ENCODE measurements at places on chromosomes 13 and 19.

DNA sequence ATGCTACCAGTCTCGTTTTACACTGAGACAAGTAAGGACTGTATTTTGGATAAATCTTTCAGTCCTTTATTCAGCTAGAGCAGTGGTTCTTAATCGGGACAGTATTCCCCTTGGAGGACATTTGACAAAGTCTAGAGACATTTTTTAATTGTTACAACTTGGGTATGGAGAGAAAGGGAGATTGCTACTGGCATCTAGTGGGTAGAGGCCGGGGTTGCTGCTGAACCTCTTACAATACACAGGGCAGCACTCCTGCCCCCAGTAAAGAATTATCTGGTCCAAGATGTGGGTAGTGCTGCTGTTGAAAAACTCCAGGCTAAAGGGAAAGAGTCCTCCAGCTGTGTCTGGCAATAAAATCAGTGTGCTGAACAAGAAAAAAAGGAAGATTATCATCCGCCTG lies 334.8 kb downstream of the SLC7A1 start:
- no peak for DNase-seq

DNA sequence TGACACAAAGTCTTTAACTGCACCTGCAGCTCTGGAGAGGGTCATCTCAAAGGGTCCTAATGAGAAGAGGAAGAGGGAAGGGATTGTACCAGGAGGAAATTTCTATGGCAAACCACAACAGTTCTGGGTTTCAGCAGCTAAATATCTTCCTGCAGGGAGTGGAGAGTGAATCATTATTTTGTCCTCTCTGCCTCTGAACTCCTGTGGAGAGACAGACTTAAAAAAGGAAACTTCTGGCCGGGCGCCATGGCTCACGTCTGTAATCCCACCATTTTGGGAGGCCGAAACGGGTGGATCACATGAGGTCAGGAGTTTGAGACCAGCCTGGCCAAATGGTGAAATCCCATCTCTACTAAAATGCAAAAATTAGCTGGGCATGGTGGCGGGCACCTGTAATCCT lies 16.9 kb upstream of the C1QTNF9 start:
- no peak for DNase-seq

DNA sequence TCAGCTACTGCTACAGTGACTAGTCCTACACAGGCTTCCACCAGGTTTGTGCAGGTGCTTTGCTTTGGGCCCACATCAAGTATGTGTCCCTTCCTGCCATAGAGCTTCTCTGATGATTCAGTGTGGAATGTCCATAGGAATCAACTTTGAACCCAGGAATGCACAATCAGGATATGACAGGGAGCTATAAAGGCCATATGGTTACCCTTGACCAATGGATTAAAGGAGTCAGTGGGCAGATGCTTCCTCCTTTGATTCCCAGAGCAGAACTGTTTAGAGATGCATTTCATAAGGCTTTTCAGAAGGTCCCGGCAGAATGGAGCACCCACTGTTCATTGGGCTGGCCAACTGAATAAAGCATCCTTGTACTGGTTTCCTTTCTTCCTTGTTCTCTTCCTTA lies 145.2 kb upstream of the WASF3 start:
- no peak for DNase-seq

DNA sequence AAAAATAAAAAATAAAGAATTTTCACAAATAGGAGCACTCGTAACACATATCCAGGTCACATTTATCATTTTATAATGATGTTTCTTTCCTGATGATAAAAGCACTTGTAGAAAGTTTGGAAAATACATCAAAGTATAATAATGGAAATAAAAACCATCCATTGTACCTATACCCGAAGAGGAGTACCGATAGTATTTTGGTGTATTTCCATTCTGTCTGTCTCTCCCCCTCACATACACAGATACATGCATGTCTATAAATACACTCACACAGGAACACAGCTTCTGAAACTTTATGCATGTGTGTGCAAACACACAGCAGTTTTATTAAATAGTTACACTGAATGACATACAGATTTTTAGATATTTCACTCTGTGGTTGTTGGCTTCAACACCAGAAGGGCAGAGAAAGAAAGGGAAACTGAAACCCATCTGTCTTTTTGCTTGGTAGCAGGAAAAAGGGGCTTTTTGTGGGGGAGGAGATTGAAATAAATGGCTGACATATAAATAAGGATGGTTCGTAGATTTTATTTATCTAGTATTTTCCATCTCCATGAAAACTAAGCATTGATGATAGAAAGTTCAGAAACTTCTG lies 114.8 kb downstream of the LRCH1 start:
- DNase-seq: no peak

DNA sequence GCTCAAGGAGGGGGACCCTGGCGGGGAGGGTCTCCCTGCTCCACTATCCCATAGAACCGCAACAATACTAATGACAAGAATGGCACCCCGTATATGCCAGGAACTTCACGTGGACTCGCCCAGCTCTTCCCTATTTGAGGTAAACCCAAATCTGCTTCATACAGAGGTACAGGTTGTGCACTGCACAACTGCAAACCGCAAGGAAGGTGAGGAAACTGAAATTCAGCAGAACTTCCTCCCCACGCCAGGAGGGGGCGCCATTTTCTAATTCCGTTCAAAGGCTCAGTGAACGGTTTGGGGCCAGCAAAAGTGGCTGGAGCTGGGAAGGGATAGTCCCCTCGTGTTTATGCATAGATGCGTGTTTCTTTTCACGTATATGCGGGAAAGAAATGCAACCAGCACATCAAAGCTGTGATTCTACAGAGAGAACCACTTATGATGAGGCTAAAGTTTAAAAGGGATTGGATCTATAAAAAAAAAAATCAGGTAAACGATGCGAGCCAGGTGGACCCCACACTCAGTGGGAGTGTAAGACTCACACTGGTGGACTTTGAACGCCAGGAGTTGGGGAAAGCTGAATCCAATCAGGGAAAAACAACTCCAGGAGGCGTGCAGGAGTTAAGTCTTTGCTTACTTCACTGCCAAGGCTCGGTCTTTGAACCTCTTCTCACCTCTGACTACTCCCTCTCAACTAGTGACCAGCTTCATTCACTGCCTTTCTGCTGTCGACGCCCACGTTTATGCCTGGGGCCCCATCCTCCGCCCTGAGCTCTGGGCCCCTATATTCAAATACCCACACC lies 20.3 kb downstream of the C19orf81 start:
- peak; percentile 20 for DNase-seq

DNA sequence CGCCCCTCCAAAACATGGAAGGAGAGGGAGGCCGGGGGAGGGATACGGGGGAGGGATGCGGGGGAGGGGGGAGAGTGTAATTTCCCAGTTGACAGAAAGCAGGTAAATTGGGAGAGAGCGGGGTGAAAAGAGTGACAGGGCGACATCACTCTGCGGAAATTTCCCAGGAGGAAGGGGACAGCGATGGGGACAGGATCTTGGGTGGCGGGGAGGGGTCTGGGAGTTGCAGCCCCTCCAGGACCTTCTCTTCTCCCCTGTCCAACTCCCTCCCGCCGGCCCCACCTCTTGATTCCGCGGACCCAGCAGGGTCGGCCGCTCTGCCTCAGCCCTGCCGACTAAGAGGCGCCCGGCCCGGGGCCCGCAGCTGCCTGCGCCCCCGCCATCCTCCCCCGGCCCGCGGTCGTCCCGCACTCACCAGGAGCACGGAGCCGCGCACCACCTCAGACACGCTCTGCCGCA lies 108.0 kb upstream of the DOCK9 start:
- no peak for DNase-seq

GRCh38 chr19:38247734-38248268 lies 8.4 kb downstream of the PPP1R14A start:
- DNase-seq: peak; percentile 53

Measured in AG10803 (cell line).